ENCODE measurements at places on chromosomes 2 and 18.

DNA sequence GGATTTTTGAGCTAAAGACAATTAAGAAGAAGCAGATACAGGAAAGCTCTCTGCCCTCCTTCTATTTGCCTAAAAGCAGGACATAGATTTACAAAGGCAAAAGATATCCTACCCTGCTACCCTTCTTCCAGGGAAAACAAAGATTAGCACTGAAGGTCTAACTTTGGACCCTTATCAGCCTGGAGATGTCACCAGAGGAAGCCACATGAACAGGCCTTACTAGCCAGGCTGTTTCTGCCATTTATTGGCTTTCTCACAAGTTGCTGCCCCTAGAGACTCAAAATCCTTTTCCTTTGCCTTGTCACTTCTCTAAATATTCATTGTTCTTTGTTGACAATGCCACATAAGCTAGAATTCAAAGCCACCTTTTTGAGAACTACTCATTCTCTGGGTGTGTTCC, 147.3 kb downstream of the B3GNT2 start:
- DNase-seq = no peak

DNA sequence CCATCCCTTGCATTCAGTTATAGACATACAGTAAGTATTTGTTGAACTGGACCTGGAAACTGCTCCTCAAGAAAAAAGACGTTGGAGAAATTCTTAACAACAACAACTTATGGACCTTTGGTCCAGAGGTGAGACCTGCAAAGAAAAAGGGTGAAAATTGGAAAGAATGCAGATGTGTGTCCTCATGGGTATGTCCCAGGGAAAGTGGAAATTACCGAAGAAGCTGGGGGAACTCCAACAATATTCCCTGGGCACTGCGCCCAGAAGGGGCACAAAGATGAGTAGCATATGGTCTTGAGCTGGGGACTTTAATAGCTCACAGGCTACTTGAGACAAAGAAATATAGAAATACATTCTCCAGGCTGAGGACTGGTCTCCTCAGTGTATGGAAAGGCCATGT, 35.5 kb upstream of the YWHAQ start:
- no peak for DNase-seq

GRCh38 chr2:151927501-151928221, 99.4 kb upstream of the ARL5A start:
- DNase-seq = no peak

GRCh38 chr2:159882130-159882745, 84.2 kb upstream of the CD302 start:
- no peak for DNase-seq

GRCh38 chr2:118852605-118853128, 5.2 kb upstream of the EN1 start:
- no peak for DNase-seq

- no peak for DNase-seq
Measured at GRCh38 chr18:8288472-8289195, 320.6 kb upstream of the RAB12 start.

GRCh38 chr2:105674859-105675541, 69.7 kb upstream of the NCK2 start:
- peak; percentile 2 for DNase-seq

GRCh38 chr2:148479398-148479797, 165.2 kb upstream of the EPC2 start:
- DNase-seq = no peak

- DNase-seq = no peak
Measured at GRCh38 chr2:55338268-55338667, 69.2 kb upstream of the MTIF2 start.

Data from T-helper 2 cell (primary cell).